ENCODE measurements at places on chromosomes 7 and 10.

GRCh38 chr7:195010-195829 lies 2.8 kb downstream of the FAM20C start:
- no peak for DNase-seq

DNA sequence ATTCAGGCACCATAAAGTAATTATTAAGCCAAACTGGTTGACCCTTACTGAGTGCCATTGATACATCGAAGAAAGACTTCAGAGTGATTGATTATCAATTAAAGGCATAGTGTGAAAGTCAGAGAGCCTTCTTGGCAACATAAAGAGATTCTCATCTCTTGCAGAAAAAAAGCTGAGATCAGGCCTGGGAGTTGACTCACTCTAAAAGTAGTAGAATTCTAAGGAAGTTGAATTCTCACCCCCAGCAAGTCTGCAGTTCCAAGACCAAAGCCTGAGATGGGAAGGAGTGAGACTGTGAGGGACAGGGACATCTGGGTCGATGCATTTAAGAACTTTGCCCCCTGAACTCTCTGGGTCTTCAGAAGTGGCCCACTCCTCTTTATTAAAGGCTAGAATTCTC lies 21.6 kb upstream of the ERCC6 start:
- DNase-seq = no peak

- no peak for DNase-seq
These were observed 785.7 kb upstream of the POM121L12 start for GRCh38 chr7:52249741-52250140.

GRCh38 chr10:47253030-47253637 lies 46.9 kb upstream of the GDF10 start:
- DNase-seq = no peak

GRCh38 chr7:132771301-132771730 lies 195.0 kb upstream of the PLXNA4 start:
- DNase-seq = no peak

DNA sequence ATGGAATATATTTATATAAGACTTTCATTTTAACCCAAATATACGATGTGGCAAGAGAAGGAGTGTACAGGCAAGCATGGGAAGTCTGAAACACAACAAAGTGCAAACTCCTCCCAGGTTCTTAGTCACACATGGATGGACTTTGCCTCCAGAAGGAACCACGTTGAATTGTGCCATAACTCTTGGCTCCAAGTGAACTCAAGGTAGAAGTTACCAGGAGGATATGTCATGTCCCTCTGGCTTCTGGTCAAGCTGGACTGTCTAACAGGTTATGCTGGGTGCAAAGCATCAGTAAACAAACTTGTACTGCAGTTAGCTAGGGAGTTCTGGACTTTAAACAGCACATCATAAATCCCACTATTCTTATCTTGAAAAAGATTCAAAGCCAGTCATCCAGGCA lies 328.3 kb upstream of the TEX47 start:
- DNase-seq = no peak

DNA sequence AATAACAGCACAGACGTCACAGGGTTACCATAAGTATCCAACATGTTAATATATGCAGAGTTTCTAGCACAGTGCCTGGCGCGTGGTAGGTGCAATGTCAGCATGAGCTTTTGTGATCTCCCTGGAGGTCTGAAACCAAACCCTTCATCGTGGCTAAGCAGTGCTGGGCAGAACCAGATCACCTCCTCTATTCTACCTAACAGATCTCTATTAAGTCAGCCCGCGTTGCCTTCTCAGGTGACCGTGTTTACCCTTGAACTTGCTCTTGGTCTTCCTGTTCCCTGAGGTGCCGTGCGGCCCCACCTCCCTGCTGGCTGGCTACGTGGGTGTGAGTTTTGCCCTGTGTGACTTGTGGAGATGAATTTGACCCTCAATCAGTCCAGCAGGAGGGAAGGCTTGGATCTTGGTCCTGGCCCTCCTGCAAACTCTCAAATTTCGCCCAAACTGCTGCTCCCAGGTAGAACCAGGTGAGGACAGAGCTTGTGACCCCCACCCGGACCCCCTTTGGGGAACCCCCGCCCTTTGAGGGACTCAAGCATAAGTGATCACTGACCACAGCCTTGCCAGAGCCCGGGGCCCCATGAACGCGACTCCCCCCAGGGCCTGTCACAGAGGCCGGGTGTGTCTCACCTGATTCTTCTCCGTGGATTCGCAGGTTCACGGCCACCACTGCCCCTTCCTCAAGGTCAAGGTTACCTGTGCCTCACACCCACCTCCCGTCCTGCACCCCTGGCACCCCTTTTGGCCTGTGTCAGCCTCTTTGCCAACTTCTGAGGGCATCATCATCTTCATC lies 54.2 kb downstream of the ELFN1 start:
- DNase-seq = no peak

DNA sequence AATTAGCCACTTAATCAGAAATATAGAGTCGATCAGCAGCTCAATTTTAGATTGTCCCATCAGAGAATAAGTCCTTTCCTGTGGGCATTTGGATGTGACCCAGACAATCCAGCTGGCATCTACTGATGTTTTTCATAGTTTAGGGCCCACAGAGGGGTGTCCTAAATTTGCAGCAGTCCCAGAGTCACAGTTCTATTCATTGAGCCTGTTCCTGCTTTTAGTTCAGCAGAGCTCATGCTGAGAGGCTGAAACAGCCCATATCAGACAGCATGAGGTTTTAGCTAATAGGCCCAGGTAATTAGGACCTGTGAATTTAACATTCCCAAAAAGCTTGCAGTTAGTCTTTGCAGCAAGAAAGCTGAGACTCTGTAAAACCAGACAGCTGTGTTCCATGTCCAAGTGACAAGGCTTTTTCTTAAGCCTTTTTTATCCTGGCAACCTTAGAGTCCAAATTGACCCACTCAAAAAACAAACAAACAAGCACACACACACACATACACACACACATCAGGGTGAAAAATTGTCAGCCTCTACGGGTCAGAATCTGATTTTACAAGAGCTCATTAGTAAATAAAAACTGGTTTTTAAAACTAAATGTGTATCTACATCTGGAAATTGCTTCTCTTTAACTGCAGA lies 33.7 kb downstream of the ANKIB1 start:
- no peak for DNase-seq

DNA sequence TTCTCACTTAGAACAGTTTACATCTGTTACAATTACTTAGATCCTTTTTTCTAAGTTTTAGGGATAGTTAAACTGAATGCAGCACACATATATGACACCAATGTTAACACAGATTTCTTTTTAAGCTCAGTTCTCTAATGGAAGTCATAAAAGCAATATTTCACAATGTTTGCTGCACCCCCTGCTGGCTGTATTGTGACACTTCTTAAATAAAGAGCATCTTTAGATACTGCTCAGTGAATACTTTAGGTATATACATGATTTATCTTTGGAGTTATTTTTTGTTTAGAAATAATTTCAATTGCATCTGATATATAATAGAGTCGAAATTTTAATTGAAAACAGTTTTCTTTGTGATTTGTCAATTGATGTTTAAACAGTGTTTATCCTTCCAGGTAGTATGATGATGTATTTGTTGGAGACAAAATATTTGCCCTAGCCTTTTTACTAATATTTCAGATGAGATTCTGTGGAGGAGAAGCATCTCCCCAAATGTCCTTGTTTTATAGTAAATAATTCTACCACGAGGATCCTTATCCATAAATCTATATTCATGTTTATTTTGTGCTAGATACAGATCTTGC lies 174.4 kb downstream of the ST7 start:
- peak; percentile 68 for DNase-seq

Data from cardiac muscle cell (in vitro differentiated cells and primary cell).